ENCODE measurements at places on chromosomes 3 and 15.

- no peak for DNase-seq
Measured at GRCh38 chr15:57251941-57252340, 124.4 kb upstream of the CGNL1 start.

GRCh38 chr3:126449621-126450051, 26.1 kb downstream of the ZXDC start:
- DNase-seq: no peak

- DNase-seq: no peak
Measured at GRCh38 chr15:90000186-90001001, 730 bp upstream of the ZNF710 start.

GRCh38 chr15:53251996-53252395, 461.9 kb upstream of the ONECUT1 start:
- DNase-seq: no peak

DNA sequence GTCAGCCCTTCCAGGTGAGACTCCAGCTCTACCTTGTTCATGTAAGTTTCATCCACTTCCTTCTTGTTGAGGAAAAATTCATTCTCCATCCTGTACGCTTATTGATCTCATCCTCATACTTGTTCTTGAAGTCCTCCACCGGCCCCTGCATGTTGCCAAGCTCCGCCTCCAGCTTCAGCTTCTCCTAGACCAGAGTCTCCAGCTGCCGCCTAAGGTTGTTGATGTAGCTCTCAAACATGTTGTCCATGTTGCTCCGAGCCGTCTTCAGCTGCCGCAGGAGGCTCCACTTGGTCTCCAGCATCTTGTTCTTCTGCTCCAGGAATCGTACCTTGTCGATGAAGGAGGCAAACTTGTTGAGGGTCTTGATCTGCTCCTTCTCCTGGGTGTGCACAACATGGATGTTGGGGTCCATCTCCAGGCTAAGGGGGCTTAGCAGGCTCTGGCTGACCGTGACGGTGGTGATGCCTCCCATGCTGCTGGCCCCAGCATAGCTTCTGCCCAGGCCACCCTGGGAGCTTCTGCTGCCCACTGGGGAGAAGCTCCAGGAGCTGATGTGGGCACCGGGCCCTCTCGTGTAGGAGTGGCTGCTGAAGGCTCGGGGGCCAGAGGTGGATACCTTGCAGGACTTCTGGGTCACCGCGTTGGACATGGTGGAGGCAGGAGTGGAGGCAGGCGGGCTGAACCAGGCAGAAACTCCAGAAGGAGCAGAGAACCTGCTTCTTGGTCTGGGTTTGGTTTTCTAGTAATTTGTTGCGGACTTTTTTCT, 422.6 kb upstream of the ARPP21 start:
- no peak for DNase-seq

GRCh38 chr3:105845488-105845887, 23.3 kb downstream of the CBLB start:
- no peak for DNase-seq

- DNase-seq: no peak
Measured at GRCh38 chr3:101848326-101848725, 988 bp upstream of the NFKBIZ start.

- DNase-seq: no peak
Measured at GRCh38 chr3:37891227-37891626, 29.5 kb downstream of the CTDSPL start.

GRCh38 chr15:78301326-78301725, 1.9 kb upstream of the SKIC8 start:
- DNase-seq: no peak

DNA sequence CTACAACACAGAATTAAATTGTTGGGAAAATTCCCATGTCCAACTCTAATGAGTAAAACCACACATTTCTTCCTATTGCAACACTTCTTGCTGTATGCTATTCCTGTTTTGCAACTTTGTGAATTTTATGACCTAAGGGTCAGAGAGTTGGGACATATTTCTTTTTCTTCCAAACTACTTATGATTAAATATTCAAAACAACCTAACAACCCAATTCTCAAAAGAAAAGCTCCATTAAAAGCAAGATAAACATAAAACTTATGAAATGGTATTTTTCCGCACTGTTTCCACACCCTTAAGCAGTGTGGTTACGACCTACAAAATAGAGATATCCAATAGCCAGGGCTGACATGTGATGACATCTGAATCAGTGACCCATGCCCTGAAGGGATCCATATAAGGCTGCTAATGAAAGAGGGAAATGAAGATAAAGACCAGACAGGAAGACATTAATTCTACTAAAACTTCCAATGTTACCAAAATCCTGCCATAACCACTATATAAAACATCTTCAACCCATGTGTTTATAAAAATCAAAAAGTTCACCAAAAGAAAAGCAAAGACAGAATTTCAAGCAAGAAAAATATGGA, 45.6 kb downstream of the DMXL2 start:
- DNase-seq: no peak

DNA sequence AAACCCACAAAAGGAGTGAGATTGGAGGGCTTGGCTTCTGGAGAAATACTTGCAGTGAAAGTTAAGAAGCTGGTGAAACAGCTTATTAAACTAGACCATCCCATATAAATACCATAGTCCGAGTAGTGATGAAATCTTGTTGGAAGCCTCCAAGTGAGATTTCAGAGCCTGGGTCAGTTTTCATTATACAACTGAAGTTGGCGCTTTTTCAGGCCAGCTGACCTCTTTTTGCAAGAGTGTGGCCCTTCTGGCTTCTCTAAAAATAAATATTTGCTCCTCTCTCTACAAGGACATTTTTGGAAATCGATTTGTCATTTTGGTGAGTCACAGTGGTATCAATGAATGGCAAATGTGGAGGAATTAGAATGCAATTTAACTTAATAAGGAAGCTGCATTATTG, 51.2 kb upstream of the THRB start:
- DNase-seq: no peak

- DNase-seq: no peak
Measured at GRCh38 chr15:76839173-76839572, 66.0 kb downstream of the SCAPER start.
